ENCODE measurements at places on chromosomes 13 and 19. TPM values are rescaled to one million over a fixed set of nuclear protein-coding genes. Genes with fewer than 3 reads are reported as not detected.

GRCh38 chr13:99314640-99315176 lies 7.5 kb upstream of the GPR183 start:
- H3K27ac ChIP-seq: no peak overlapping the region
- peaks cover 32% of the 10 kb centered on the region for H3K4me1 ChIP-seq
- H3K4me3 ChIP-seq: no peak overlapping the region
- DNase-seq: no peak
- no peaks in the 10 kb centered on the region for H3K27me3 ChIP-seq

DNA sequence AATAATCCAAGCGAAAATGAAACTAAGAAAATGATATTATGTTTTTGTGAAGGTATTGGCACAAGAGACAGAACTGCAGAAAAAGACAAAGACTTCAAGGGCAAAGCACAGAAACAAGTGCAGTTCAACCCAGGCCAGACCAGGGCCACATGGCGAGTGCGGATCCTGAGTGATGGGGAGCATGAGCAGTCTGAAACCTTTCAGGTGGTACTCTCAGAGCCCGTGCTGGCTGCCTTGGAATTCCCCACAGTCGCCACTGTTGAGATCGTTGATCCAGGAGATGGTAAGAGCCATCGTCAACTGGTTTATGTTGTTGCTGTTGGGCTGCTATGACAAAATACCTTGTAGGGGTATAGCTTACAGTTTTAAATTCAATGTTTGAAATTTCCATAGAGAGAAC lies 82.6 kb downstream of the FREM2 start:
- no peak for DNase-seq
- H3K4me1 ChIP-seq: peaks cover 13% of the 10 kb centered on the region
- no peaks in the 10 kb centered on the region for H3K36me3 ChIP-seq
- peaks cover 20% of the 10 kb centered on the region for H3K27me3 ChIP-seq
- H3K27ac ChIP-seq: no peak overlapping the region

Gene KIR2DL4
- total RNA-seq: not detected

Gene OR7G3
- total RNA-seq: not detected

Gene PRR19
- not detected for total RNA-seq

GRCh38 chr13:49560270-49561061 lies 24.9 kb downstream of the RCBTB1 start:
- no peaks in the 10 kb centered on the region for H3K27me3 ChIP-seq
- peak overlapping the region; percentile 84 for H3K27ac ChIP-seq
- H3K4me1 ChIP-seq: peaks cover 19% of the 10 kb centered on the region
- no peak overlapping the region for H3K4me3 ChIP-seq
- H3K36me3 ChIP-seq: peaks cover 57% of the 10 kb centered on the region
